ENCODE measurements at places on chromosomes 4 and X. TPM values are rescaled to one million over a fixed set of nuclear protein-coding genes. Genes with fewer than 3 reads are reported as not detected.

Gene MAGIX
- total RNA-seq = 1.0 TPM

Gene MAGEA6
- total RNA-seq = not detected

Gene ANOS1
- total RNA-seq = 0.05 TPM

Gene PAGE2
- not detected for total RNA-seq

Gene SOWAHD
- total RNA-seq = 0.65 TPM

Gene ZNF732
- total RNA-seq = not detected

Gene SLITRK4
- 0.17 TPM for total RNA-seq

Gene KDM5C
- total RNA-seq = 211 TPM

Gene N4BP2
- 16.6 TPM for total RNA-seq

GRCh38 chr4:73401412-73401811 lies 2.7 kb upstream of the ALB start:
- DNase-seq = no peak

DNA sequence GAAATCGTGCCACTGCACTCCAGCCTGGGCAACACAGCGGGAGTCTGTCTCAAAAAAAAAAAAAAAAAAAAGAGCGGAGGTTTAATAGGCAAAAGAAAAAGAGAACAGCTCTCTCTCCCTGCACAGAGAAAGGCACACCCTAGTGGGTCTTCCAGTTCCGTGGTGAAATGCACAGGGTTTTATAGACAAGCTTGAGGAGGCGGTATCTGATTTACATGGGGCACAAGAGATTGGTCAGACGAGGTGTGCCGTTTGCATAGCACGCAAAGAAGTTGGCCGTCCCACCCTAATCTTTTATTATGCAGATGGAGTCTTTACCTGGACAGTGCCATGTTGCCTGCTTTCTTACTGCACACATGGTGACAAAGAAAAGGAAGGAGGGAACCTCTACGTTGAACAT lies 33.5 kb upstream of the REST start:
- DNase-seq = no peak

GRCh38 chrX:134908356-134908755 lies 82.4 kb upstream of the SMIM10 start:
- no peak for DNase-seq

- no peak for DNase-seq
These were observed 194.3 kb upstream of the JADE1 start for GRCh38 chr4:128615197-128615596.

- no peak for DNase-seq
These were observed 198.8 kb downstream of the VEGFC start for GRCh38 chr4:176593943-176594342.

DNA sequence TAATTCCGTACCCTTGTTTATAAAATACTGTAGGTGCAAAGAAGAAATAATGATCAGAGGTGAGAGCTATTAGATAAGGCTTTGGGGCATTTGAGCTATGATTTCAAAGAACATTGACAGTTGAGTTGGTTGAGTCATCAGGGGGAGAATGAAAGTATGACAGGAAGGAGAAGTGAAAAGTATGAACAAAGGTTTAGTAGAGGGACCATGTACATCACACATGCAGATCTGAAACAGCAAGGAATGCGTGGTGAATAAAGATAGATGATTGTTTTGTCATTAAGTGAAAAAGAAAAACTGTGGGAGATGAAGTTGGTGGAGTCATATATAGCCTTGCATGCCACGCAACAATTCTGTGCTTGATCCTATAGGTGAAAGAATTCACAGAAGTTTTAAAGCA lies 163.1 kb downstream of the ARAP2 start:
- DNase-seq = no peak

- DNase-seq = no peak
These were observed 73.4 kb downstream of the GPC3 start for GRCh38 chrX:133911825-133912495.

- no peak for DNase-seq
These were observed 317.7 kb downstream of the INPP4B start for GRCh38 chr4:142528433-142528832.

- no peak for DNase-seq
These were observed 173.7 kb downstream of the CENPC start for GRCh38 chr4:67371615-67372014.

DNA sequence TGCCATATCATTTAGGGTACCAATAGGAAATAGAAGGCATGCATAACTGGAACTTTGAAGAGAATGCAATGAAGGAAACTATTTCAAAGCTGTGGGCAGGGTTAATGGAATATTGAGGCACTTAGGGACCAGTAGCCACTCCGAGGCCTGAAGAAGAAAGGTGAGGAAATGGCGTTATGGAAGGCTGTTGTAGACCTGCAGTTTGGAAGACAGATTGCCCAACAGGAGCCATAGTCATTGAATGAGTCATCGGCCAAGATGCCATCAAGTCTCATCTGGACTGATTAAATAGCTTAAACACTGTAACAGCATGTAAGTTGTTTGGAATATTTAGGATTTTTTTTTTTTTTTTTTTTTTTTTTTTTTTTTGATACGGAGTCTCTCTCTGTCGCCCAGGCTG lies 11.6 kb downstream of the CXCL13 start:
- DNase-seq = no peak

- no peak for DNase-seq
These were observed 61.2 kb downstream of the HMGB2 start for GRCh38 chr4:173272996-173273395.

DNA sequence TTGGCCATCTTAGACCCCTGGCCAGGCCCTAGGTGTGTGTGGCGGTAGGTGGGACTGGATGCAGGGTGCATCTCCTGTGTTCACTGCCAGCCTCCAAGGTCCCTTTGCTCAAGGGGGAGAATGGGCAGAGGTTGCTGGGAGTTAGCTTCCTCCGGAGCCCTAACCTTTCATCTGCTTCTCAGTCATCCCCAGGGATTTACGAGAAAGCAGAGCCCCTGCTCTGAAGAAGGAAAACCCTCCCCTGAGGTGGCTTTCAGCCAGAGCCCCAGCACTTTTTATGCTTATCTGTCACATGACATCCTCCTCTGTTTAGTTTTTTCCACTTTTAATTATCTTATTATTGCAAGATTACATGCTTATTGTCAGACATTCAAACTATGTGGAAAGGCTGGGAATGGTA lies 44.9 kb upstream of the DDX3X start:
- no peak for DNase-seq

GRCh38 chrX:134600714-134601113 lies 57.6 kb downstream of the PLAC1 start:
- DNase-seq = no peak

DNA sequence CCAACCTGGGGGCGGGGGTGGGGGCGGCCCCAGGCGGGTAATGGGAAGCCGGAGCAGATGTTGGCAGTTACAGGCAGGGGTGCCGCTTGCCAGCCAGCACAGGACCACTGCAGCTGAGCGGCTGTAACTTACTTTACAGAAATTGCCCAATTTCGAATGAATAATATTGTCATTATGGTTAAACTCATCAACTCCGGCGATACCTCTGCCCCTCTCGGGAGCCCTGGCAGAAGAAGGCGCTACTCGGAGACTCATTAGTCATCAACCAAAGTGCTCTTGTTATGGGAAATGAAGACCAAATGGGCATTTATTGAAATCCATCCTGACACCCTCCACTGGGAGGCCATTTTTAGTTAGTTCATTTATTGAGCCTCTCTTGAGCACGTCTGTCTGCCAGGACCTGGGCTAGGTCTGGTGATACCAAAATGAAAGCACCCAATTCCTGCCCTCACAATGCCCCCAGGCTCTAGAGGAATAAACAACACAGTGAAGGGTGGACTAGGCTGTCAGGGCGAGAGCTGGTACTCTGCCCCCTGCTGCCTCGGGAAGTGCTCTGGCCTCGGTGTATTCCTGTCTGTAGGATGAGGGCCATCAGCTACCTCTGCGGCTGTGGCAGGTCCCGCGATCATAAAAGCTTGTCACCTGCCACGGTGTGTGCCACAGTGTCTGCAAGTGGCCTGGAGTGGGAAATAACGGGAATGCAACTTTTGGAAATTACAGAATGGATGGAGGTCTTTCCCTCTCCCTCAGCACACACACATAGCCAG lies 159.1 kb upstream of the PSAPL1 start:
- no peak for DNase-seq

DNA sequence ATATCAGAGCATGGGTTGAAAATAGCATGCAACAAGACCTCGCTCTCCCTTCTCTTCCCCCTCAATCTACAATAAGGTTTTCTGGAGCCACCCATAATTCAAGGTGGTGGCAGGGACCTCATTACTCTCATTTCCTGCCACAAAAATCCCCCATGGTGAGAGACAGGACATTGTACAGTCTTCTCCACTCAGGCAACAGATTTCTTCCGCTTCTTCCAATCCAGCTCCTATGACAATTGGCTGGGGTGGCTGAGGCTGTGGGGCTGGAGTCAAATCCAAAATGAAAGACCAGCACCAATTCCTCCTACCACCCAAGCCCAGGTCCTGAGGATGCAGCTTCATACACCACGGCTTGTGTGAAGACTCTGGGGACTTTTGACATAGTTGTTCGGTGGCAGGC lies 40.3 kb upstream of the NKRF start:
- no peak for DNase-seq

DNA sequence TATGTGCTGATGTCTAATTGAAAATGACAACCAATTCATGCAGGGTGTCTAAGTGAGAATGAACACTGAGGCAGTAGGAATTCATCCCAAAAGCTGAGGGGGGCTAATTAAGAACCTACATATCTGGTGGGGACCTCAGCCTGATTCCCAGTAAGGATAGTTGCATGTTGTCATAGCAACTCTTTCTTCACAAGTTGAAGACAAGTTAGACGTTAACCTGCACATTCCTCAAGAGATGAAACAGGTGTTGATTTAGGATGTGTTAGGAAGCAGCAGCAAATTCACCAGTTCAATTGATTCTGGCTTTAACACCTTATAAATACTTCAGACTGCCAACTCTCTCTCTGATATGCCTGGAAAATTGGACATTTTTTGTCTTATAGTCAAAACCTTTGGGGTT lies 7.3 kb downstream of the FNIP2 start:
- no peak for DNase-seq

DNA sequence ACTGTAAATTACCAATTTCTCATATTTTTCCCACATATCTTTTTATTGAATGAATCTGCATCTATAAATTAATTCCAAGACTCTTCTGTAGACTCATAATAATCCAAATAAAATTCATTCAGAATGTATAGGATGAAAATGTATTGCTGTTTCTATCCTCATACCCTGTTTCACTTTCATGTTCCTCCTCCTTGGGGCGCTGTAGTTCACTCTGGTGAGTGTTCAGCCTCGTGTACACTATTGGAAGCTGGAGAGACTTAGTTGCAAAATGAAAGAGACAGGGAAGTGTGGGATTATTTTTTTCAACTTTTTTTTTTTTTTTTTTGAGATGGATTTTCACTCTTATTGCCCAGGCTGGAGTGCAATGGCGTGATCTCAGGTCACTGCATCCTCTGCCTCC lies 296.1 kb downstream of the TLL1 start:
- DNase-seq = no peak

DNA sequence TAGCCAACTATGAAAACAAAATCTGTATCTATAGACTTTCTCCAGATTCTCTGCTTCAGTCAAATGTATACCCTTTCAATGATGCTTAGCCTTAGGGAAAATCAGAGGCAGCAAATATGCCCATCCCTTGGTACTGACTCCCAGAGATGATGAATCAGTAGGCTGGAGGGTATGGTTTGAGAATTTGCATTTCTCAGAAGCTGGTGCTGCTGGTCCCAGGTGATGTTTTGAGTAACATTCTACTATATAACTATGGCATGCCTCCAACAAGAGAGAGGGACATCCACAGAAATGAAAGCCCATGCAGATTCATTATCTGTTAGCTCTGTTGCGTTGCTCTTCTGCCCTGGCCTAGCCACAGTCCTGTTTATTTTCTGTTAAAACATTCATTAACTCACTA lies 13.6 kb downstream of the TNIP3 start:
- no peak for DNase-seq

DNA sequence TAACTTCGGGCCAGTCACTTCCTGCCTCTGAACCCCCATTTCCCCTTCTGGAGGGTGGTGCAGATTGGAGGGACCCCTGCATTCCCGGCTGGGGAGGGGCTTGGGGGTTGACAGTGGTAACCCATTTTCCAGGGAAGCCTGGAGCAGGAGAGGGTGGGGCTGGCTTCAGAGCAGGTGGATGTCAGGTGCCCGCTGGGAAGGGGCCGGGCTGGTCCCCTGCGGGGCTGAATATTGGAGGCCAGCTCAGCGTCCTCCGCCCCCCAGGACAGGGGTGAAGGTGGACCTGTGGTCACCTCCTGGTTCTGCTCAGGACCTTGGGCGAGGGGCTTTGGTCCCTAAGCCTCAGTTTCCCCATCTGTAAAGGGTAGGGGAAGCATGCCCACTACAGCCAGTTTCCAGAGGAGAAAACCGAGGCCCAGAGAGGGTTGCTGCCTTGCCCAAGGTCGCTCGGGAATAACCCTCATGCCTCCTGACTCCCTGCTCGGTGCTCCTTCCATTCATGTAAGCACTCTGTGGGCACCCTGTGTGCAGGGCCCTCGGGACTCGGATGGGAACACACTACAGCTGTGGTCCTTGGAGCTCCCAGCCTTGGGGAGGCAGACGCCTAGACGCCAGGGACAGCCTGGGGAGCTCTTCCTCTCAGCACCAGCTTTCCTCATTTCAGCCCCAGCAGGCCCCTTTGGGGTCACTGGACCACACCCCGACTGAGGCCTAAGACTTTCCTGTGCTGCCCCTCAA lies 683 bp downstream of the MAN2B2 start:
- DNase-seq = no peak

GRCh38 chr4:32697281-32697814 lies 1977.2 kb downstream of the PCDH7 start:
- DNase-seq = no peak

GRCh38 chr4:8834681-8835220 lies 36.9 kb downstream of the HMX1 start:
- DNase-seq = no peak

- DNase-seq = no peak
These were observed 136.0 kb downstream of the FAM53A start for GRCh38 chr4:1547856-1548826.

DNA sequence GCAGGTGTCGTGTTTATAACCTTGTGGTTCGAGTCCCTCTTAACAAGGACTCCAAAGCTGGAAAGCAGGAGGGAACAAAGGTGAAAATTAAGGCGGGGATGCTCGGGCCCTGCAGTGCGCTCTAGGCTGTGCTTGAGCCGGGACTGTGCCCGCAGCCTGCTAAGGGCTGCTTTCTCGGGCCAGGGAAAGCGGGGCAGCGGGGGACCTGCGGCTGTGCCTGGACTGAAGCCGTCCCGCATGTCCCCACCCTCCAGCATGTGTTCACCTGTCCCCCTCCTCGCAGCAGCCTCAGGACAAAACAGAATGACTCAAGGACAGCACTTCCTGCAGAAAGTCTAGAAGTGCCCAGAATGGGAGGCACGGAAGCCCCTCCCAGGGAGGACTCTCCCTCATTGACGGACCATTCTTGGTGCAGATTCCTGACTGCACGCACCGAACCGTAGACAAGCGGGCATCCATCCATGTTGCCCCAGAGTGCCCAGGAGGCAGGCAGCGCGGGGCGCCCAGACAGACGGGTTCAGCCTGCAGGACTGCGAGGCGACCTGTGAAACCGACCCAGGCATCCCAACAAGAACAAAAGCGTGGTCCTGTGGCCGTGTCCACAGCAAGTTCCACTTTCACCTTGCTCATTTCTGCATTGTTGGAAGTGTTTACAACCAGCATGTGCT lies 342.9 kb downstream of the MAGEB5 start:
- no peak for DNase-seq

Measured in T-helper 17 cell (primary cell).